ENCODE measurements at places on chromosomes 1 and 21. TPM values are rescaled to one million over a fixed set of nuclear protein-coding genes. Genes with fewer than 3 reads are reported as not detected.

DNA sequence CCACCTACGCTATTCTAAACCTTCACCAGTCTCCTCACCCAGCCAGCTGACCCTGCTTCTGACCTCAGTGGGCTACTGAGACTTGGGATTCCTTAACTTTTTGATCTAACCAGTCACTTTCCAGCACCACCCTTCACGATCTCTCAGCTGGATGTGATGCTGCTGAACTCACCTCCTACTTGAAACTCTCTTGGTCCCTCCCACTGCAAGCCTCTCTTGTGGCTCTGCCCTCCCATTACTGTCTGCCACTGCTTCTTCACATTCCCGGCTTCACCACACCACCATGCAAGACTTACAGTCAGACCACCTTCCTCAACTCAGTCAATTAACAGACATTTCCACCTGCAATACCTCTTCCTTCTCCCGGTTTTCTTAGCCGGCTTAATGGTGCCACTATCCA lies 6.3 kb downstream of the TAF5L start:
- DNase-seq: no peak

DNA sequence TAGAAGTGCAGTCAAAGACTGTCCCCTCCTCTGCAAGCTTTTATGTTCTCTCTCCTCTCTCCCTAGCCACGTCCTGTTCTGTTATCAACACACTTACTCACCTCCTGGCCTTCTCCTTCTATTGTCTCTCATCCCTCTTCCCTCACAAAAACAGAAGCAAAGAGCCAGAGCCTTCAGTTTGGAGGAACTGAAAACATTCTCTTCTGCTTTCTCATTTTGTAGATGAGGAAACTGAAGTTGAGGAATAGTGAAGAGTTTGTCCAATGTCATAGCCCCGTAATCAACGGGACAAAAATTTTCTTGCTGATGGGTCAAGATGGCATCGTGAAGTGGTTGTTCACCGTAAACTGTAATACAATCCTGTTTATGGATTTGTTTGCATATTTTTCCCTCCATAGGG lies 1.9 kb downstream of the NLRP3 start:
- no peak for DNase-seq

KCNQ4 gene
- total RNA-seq: 1.5 TPM

MX2 gene
- total RNA-seq: 8.6 TPM

- DNase-seq: no peak
Measured at GRCh38 chr1:209755926-209756614, at the start of gene TRAF3IP3. Gene TRAF3IP3 (plus strand): TSS chr1:209756053. CDS start chr1:209760040, 3,987 bp downstream.

All from astrocyte (in vitro differentiated cells and primary cell).